Activated CD8-positive, alpha-beta memory T cell treated with anti-CD3 and anti-CD28 coated beads, Interleukin-2, amount 10 ng/mL, durations not matched to agents 7 days and 5 days (primary cell): ENCODE measurements at places on chromosomes 6 and 20. TPM values are rescaled to one million over a fixed set of nuclear protein-coding genes. Genes with fewer than 3 reads are reported as not detected.

DNA sequence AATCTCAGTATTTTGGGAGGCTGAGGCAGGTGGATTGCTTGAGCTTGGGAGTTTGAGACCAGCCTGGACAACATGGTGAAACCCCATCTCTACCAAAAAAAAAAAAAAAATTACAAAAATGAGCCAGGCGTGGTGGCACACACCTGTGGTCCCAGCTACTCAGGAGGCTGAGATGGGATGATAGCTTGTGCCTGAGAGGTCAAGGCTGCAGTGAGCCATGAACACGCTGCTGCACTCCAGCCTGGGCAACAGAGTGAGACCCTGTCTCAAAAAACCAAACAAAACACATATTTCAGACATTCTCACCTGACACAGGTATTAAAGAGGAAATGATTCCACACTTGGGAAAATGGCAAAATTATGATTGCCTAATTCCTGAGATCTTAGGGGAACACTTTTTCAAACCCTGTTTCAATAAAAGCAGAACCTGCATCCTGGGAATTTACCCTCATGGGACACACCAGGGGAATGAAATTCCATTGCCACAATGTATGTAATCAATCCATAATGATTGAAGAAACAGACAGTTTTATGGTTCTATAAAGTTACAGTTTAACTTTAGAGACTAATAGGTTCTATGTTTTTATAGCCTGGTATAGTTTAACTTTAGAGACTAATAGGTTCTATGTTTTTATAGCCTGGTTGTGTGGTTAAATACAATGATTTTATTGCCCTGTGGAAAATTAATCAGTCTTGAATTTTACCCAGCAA is 29.6 kb upstream of the DNAAF9 start:
- DNase-seq = no peak
- no peak overlapping the region for H3K27ac ChIP-seq
- no peaks in the 10 kb centered on the region for H3K4me1 ChIP-seq
- H3K27me3 ChIP-seq = peaks cover 10% of the 10 kb centered on the region
- H3K36me3 ChIP-seq = no peaks in the 10 kb centered on the region
- no peak overlapping the region for H3K4me3 ChIP-seq

- H3K4me3 ChIP-seq = peak overlapping the region; percentile 69
- peaks cover 80% of the 10 kb centered on the region for H3K27me3 ChIP-seq
- peaks cover 9% of the 10 kb centered on the region for H3K36me3 ChIP-seq
- DNase-seq = no peak
These were observed 11.3 kb downstream of the TFAP2A start for GRCh38 chr6:10403385-10404106.

The CRISP2 gene
- total RNA-seq = not detected

The GJA10 gene
- total RNA-seq = 0.35 TPM
